NK-92 treated with Interleukin-12 subunit alpha and Interleukin-12 subunit beta, amount 100 ng/mL, for 24 hours (cell line): ENCODE measurements at places on chromosomes 5 and 9.
A peak's percentile ranks its signal among the peaks of the same experiment; 100 is the strongest.

- DNase-seq: no peak
Measured at GRCh38 chr5:170630711-170631141, 126.9 kb downstream of the KCNIP1 start.

DNA sequence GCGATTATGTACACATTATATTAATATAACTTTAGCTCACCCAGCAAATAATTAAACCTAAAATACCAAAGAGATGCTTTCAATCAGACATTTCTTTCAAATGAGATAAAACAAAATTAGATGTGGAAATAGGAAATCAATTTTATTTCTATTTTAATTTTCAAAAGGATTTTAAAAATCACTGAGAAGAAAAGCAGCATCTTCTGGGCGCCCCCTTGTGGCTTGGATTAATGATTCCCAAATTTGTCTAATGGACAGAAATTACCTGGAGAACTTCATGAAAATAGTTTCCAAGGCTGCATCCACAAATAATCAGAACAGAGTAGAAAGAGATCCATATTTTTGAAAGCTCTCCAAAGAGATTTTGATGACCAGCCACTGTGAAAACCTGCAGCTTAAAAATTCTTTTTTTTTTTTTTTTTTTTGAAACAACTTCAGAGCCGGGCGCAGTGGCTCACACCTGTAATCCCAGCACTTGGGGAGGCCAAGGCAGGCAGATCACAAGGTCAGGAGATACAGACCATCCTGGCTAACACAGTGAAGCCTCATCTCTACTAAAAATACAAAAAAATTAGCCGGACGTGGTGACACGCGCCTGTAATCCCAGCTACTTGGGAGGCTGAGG is 50.9 kb upstream of the CEMIP2 start:
- no peak for DNase-seq

GRCh38 chr5:174982485-174982884 is 258.1 kb downstream of the MSX2 start:
- DNase-seq: no peak

- DNase-seq: no peak
Measured at GRCh38 chr9:132018957-132019405, 60.7 kb downstream of the MED27 start.

DNA sequence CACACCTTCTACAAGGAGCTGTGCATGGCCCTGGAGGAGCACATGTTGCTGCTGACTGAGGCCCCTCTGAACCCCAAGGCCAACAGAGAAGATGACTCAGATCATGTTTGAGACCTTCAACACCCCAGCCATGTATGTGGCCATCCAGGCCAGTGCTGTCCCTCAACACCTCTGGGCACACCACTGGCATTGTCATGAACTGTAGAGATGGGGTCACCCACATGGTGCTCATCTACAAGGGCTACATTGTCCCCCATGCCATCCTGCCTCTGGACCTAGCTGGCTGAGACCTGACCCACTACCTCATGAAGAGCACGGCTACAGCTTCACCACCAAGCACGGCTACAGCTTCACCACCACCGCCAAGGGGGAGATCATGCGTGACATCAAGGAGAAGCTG is 49.0 kb upstream of the FBXL7 start:
- no peak for DNase-seq

- no peak for DNase-seq
Measured at GRCh38 chr9:135664266-135664665, 1.2 kb downstream of the LCN9 start.

DNA sequence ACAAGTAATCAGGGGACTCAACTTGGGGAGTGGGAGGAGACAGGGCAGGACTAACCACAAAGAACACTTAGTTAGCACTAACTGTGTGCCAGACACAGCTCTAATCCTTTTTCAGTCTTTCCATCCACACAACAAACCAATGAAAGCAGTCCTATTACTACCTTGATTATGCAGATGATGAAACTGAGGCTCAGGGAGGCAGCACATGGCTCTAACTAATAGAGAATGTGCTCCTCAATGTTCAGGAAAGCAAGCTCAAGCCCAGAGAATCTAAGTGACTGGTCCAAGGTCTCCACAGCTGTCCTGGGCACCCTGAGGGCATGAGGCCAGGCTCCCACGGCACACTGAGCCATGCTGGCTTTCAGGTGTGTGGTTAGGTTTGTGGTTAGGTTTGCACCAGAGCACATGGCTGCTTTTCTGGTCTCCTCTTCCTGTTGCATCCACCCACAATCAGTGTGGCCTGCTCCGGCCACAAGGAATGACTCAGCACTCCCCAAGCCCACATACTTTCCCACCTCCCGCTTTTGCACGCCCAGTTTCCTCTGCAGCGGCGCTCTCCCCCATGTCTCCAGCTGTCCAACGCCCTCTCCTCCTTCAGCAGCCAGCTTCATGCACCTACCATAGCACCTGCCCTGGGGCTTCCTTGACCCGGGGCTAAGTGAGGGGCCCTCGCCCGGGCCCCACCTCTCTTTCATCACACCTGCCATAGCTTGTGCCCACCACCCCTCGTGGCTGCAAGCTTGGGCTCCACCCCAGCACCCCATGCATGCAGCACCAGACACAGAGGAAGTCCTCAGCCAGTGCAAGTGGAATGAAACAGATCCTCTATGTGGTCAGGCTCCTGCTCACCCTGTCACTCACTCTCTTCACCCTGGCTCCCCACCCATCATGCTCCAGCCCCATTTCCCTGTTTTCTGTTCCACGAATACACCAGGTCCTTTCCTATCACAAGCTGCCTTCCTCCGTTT is 133.1 kb downstream of the GABBR2 start:
- DNase-seq: peak; percentile 79

DNA sequence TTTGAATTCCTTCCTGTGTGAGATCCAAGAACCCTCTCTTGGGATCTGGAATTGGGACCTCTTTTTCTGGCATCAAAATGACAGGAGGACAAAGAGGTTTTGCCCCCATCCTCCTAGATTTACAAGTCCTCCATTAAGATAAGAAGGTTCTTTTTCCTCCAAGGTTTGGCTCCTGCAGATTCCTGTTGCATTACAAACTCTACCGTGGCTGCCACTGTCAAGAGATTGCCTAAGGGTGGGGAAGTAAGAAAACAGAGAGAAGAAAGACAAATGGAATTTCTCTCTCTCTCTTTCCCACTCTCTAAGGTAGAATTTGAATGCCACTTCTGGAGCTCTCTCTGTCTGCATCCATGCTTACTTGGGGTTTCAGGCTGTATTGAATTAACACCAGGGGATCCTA is 12.0 kb upstream of the SVEP1 start:
- no peak for DNase-seq

GRCh38 chr9:123454361-123454760 is 98.4 kb downstream of the CRB2 start:
- no peak for DNase-seq

DNA sequence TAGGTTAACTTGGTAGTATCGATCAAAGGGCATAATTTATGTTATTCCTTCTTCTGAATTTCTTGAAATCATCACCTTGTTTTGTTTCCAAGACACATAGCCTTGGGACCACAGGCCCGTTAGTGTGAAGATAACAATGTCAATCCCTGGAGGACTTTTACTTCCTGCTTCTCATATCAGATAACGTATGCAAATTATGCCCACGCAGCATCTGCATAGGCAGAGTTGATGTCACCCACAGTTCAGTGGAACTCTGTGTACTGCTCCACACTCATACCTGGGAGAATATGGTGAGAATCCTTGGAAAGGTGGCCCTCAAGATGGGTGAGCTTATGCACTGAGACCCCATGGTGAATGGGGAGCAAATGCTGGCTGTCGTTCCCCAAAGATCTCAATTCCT is 95.0 kb downstream of the CFAP90 start:
- no peak for DNase-seq

GRCh38 chr9:107929443-107929842 is 439.9 kb upstream of the KLF4 start:
- DNase-seq: no peak

DNA sequence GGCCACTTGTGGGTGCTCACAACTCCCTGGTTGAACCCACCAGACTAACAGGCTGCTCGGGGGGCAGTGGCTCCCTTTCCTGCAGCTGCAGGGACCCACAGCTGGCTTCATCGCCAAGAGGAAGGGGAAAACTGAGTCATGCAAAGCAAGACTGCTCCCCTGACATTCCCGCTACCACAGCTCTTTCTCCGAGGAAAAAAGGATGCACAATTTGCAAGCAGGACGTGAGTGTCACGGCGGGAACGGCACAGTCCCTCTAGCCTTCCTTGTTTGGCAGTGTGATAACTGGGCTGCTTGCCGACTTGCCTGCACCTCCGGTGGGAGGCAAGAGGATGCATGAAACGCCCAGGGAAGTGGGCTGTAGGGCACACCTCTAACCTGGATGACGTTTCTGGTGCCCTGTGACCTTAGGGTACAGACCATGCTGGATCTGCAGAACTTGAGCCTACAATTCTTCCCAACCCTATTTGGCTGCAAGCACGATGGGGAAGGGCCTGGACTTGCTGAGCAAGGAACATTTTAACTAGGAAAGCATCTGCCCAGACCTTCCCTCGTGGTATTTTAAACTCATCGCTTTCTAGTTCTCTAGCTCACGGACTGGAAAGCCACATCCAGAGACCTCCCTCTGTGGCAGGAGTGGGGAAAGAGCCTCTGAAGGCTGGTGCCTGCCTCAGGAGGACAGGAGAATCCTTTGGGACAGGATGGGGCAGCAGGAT is 7.8 kb downstream of the SH3PXD2B start:
- no peak for DNase-seq

GRCh38 chr9:89408628-89409101 is 89.2 kb downstream of the SEMA4D start:
- DNase-seq: peak; percentile 52

GRCh38 chr9:136521537-136521936 is 24.3 kb downstream of the NOTCH1 start:
- no peak for DNase-seq

- no peak for DNase-seq
Measured at GRCh38 chr9:76007935-76008334, 117.5 kb downstream of the PCSK5 start.

DNA sequence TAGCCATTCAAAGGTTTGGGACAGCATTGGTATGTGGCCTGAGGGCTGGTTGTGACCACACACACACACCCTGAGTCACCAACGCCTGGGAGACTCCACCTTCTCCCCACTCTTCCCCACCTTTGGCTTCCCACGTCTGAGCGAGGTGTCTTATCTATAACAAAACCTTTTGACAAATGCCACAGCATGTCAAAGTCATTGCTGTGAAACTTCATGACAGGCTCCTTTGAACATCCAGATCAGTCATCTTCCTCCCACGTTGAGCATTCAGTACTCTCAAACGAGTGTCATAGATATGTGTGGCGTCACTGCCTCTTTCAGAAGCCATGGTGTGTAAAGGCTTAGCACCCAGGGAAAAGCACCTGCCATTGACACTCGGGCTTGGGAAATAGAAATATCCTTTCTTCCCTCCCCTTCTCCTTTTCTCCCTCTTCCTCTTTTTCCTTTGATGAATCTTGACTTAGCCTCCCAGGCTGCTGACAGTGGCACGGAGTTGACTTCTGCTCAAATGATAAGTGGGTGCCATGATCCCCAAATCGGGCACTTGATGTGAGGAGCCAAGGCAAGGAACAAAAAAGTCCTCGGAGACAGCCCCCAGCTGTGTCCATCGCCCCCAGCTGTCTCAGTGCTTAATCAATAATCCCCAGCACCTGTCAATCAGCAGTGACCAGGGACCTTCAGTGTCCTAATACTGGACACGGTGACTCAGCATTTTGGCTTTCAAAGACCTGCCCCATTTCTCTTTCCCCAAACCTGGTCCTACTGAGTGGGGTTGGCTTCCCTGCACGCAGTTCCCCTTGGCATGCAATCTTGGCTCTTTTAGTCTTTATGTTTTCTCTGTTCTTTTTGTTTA is 114.8 kb downstream of the FGF18 start:
- no peak for DNase-seq

DNA sequence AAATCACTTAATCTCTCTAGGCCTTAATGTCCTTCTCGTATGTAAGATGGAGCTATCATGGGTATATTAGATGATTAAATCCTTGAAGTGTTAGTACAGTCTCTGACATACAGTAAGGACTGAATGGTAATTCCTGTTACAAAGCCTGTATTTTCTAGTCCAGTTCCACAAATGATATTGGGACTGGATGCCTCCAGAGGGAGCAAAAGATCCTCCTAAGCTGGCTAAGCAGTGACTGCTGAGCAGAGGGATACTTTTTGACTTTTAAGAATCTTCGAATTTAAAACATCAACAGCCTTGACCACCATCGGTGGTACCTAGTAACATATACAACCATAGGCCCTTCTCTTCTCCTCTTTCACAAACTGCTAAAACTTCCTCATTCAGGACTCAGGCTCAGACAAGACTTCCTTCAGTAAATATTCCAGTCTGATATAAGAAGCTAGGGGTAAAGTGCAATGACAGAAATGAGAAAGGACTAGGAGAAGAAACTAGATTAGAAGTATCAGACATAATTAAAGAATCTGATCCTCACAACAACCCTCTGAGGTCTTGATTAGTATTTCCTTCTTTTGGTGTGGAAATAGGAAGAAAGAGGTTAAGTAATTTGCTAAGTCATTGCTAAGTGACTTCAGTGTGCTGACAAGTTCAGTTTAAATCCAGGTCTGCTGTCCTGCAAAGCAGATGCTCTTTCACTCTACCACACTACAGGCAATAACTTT is 13.9 kb downstream of the PTAR1 start:
- DNase-seq: no peak

GRCh38 chr5:34894716-34895115 is 20.6 kb downstream of the RAD1 start:
- DNase-seq: no peak

- DNase-seq: peak; percentile 69
Measured at GRCh38 chr9:15306757-15307522, at the start of gene TTC39B. Gene TTC39B, minus strand, starts transcription at chr9:15307216. Its CDS starts 91 bp downstream, at chr9:15307125.

DNA sequence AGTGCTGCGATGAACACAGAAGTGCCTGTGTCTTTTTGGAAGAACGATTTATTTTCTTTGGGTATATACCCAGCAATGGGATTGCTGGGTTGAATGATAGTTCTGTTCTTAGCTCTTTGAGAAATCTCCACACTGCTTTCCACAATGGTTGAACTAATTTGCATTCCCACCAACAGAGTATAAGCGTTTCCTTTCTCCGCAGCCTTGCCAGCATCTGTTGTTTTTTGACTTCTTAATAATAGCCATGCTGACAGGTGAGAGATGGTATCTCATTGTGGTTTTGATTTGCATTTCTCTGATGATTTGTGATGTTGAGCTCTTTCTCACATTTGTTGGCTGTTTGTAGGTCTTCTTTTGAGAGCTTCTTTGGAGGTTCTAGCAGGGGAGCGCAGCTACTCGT is 134.6 kb downstream of the TENT4A start:
- no peak for DNase-seq

GRCh38 chr5:151660616-151661495 is 25.9 kb downstream of the SPARC start:
- DNase-seq: no peak

DNA sequence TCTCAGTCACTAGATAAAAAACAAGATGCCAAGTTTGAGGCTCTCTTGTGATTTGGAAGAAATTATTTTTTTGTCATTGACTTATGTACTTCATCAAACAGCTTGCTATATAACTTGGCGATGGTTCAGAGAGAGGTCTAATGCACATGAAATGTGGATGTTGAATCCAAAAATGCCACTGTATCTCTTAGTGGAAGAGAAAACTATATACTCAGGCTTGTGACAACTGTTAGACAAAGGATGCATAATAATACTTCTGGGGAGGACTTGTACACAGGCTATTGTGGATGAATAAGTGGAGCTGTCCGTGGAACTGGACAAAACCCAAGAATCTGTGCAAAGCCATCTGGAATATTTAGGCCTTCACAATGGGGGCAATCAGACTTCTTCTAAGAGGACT is 162.9 kb upstream of the NMUR2 start:
- DNase-seq: no peak
